Diencephalon (tissue), 1 donor: ENCODE measurements at places on chromosomes 11 and 22. TPM values are rescaled to one million over a fixed set of nuclear protein-coding genes. Genes with fewer than 3 reads are reported as not detected.

The ELP4 gene
- 37.6 TPM for total RNA-seq

The ADAMTS8 gene
- 2.5 TPM for total RNA-seq

The ATP5MG gene
- 60.7 TPM for total RNA-seq

The RASSF10 gene
- 10.8 TPM for total RNA-seq

The DUSP8 gene
- total RNA-seq = 8.8 TPM

The RFPL2 gene
- 2.5 TPM for total RNA-seq

The BAIAP2L2 gene
- total RNA-seq = 0.69 TPM

The SNU13 gene
- 116 TPM for total RNA-seq

The MAP6 gene
- total RNA-seq = 102 TPM
